ENCODE measurements at places on chromosomes 12 and 14.

DNA sequence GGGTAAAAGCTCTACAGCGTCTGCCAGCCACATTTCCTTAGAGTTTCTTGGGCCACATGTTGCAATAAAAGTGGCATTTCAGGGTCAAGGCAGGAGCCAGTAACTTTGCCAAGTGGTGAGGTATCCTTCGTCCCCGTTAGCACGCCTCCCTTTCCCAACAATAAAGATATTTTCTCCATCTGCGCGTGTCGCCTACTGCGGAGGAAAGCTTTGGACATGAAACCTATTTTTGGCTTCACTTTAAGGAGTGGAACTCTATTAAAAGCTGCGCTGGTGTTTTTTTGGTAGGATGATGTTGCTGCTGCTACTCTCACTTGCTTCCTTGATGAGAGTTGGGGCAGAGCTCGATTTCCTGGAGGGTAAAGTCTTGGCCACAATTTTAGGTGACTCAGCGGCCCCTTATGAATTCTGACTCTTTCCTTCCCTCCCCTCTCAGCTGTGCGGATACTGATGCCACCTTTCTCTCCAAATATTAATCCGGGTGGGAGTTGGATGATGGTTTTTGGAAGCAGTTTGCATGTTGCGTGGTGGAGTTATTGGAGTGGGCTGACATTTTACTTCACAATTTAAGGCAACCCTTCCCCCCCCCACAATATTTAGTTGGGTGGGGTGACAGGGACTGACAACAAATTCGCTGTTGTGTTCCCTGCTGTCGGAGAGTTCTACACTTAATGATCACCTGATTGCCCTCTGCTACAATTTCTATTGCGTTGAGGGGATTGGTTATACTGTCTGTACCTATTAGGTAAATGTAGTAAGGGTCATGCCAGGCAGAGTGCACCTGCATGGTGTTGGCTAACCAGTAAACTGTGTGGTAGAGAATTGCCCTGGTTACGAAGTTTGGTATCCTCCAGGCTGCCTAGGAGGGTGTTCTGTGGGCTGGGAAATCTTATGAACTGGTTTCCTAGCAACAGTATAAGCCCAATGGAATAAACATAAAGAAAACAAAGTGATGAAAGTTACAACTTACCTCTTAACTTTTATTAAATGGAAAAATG, 1.1 kb downstream of the CCDC91 start:
- DNase-seq = no peak
- peaks cover 13% of the 10 kb centered on the region for H3K4me1 ChIP-seq
- peak overlapping the region; percentile 83 for H3K4me3 ChIP-seq
- H3K27ac ChIP-seq = peak overlapping the region; percentile 73

- DNase-seq = no peak
- H3K4me1 ChIP-seq = no peaks in the 10 kb centered on the region
- H3K27ac ChIP-seq = no peak overlapping the region
- peaks cover 5% of the 10 kb centered on the region for H3K36me3 ChIP-seq
Observed at GRCh38 chr12:85299053-85299452, 19.0 kb downstream of the ALX1 start.

DNA sequence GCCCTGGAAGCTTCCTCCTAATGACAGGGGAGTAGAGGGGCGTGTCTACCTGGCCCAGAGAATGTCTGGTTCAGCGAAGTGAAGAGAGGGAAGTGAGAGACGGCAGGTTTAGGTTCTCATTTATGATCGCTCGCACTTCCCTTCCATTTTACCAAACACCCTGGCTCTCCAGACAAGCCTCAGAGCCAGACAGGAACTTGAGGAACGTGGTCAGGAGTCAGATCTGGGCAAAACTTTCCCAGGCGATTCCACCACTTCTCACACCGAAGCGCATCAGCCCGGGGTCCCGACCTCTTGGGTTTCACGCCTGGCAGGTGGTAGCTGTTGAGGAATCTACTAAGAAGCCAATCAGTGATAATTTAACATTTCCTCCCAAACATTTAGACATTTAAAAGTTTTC, 21.3 kb downstream of the ACTN1 start:
- no peak for DNase-seq
- H3K4me1 ChIP-seq = peaks cover 63% of the 10 kb centered on the region
- no peak overlapping the region for H3K4me3 ChIP-seq
- H3K27ac ChIP-seq = no peak overlapping the region

GRCh38 chr12:79934281-79935020, 446 bp downstream of the PPP1R12A start:
- peaks cover 9% of the 10 kb centered on the region for H3K36me3 ChIP-seq
- no peaks in the 10 kb centered on the region for H3K27me3 ChIP-seq
- no peak for DNase-seq
- H3K4me1 ChIP-seq = peaks cover 42% of the 10 kb centered on the region
- peak overlapping the region; percentile 90 for H3K4me3 ChIP-seq

DNA sequence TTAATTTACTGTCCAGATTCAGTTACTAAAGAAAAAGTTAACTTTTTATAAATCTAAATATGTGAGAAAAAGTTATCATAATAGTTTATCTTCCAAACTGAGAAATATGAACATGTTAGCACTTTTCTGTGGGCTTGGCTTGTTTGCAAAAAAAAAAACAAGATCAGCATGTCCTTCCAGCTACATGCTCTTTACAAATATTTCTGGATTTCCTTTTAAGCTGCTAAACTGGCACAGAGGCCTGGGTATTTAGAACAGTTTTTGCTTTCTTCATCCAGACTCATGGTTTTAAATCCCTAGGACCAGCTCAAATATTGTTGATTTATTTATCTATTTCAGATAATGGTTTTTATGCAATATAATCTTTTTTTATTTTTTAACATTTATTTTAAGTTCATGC, 1444.5 kb upstream of the FLRT2 start:
- H3K36me3 ChIP-seq = no peaks in the 10 kb centered on the region
- no peak overlapping the region for H3K4me3 ChIP-seq
- no peak overlapping the region for H3K27ac ChIP-seq
- no peak for DNase-seq
- H3K27me3 ChIP-seq = no peaks in the 10 kb centered on the region

- no peak overlapping the region for H3K4me3 ChIP-seq
- H3K4me1 ChIP-seq = peaks cover 22% of the 10 kb centered on the region
- no peak overlapping the region for H3K27ac ChIP-seq
- no peaks in the 10 kb centered on the region for H3K27me3 ChIP-seq
- peaks cover 8% of the 10 kb centered on the region for H3K36me3 ChIP-seq
- no peak for DNase-seq
Observed at GRCh38 chr12:47231456-47231855, 151.7 kb upstream of the AMIGO2 start.

- DNase-seq = no peak
- H3K4me3 ChIP-seq = no peak overlapping the region
- peak overlapping the region; percentile 7 for H3K27ac ChIP-seq
- H3K36me3 ChIP-seq = peaks cover 18% of the 10 kb centered on the region
- peaks cover 36% of the 10 kb centered on the region for H3K4me1 ChIP-seq
Observed at GRCh38 chr12:113284751-113285150, 50.2 kb downstream of the SLC8B1 start.

DNA sequence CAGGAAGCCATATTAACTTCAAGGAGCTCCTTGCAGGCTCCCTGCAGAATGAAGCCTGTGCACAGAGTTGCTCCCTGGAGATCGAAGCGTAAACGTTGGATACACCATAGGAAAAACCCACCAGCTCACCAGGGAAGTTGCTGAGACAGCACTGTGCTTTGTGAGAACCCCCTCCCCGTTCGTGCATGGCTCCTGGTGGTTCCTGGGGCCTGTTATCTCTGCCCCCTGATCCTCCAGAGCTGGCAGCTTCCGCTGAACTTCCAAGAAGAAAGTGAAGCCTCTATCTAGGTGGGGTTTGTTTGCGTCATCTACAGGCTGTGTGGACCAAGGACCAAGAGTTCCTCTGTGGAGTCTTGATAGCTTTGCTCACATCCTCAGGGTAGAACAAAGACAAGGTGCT, 2.4 kb upstream of the CCDC85C start:
- DNase-seq = no peak
- peaks cover 43% of the 10 kb centered on the region for H3K4me1 ChIP-seq
- no peaks in the 10 kb centered on the region for H3K36me3 ChIP-seq
- H3K27ac ChIP-seq = no peak overlapping the region
- H3K4me3 ChIP-seq = no peak overlapping the region

DNA sequence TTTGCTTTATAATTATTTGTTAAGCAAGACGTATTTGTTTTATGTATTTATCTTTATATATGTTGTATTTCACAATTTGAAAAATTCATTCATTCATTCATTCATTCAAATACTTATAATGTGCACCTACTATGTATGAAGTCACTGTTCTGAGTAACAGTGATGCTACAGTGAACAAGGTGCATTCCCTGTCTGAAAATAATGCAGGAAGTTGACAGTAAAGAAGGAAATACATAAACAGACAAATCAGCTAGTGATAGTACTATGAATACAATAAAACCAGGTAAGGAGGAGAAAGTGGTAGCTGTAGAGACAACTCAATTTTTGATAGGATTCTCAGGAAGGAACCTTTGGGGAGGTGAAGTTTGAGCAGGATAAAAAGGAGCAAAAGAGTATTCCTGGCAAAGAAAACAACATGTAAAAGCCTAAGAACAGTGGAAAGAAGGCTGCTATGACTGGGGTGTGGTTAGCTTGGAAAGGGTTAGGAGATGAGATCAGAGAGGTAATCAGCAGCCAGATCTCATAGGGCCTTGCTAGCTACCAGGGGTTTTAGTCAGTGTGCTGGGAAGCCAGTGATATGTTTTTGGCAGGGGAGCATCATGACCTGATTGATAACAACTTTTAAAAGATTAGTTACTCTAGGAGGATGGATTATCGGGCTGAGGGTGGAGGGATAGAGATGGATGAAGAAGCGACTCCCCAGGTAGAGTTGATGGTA, 17.4 kb downstream of the BICDL1 start:
- H3K27me3 ChIP-seq = peaks cover 4% of the 10 kb centered on the region
- no peak for DNase-seq
- H3K36me3 ChIP-seq = no peaks in the 10 kb centered on the region
- H3K4me1 ChIP-seq = no peaks in the 10 kb centered on the region
- H3K27ac ChIP-seq = no peak overlapping the region

DNA sequence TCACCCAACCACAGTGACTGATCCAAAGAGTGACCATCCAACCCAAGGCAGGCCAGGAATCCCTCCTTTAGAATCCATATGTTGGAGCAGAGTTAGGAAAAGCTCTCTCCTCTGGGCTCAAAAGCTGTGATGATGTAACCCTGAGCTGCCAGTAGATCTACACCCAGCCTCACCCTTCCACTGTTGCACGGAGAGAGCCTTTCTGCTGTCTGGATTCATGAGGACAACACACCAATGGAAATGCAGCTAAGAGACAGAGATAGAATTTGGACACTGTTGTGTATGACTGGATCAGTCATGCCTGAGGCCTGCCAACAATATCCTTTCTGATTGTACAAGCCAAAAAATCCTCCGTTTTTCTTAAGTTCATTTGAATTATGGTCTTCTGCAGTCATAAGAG, 4.4 kb upstream of the OR6J1 start:
- peaks cover 21% of the 10 kb centered on the region for H3K27me3 ChIP-seq
- DNase-seq = no peak
- peaks cover 7% of the 10 kb centered on the region for H3K4me1 ChIP-seq
- H3K36me3 ChIP-seq = no peaks in the 10 kb centered on the region
- no peak overlapping the region for H3K27ac ChIP-seq

- no peak for DNase-seq
- no peak overlapping the region for H3K4me3 ChIP-seq
- H3K36me3 ChIP-seq = no peaks in the 10 kb centered on the region
Observed at GRCh38 chr12:109611223-109611622, 37.6 kb downstream of the MVK start.

DNA sequence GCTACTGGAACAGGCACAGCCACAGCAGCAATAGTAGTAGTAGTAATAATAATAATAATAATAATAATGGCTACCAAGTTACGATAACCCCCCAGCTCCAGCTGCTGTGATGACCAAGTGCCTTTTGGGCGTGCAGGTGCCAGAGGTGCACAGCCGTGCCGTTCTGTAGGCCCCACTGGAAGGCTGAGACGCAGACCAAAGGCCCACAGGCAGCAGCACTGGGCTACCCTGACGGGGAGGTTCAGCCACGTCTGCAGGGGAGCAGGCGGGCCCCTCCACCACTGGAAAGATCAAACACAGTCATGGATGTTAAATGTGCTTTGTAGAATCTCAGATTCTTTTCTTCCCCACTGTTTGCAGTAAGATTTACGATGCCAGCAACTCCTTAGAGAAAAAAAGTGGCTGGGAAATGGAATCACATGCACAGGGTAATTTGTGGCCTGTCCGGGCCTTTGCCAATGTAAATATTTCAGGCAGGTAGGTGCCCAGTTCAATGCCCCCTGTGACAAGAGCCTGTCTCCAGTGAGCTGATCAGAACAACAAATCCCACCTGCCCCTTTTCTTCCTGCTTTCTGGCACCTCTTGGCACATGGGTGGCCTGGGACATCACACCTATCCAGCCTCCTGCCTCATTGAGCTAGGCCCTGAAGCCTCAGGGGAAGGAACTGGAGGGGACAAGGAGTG, 32.6 kb downstream of the CCDC85C start:
- peaks cover 7% of the 10 kb centered on the region for H3K27me3 ChIP-seq
- H3K36me3 ChIP-seq = no peaks in the 10 kb centered on the region
- H3K4me1 ChIP-seq = peaks cover 100% of the 10 kb centered on the region
- DNase-seq = peak; percentile 52

Measured in nephron progenitor cell (in vitro differentiated cells).